ENCODE measurements at places on chromosomes 12 and 14.

DNA sequence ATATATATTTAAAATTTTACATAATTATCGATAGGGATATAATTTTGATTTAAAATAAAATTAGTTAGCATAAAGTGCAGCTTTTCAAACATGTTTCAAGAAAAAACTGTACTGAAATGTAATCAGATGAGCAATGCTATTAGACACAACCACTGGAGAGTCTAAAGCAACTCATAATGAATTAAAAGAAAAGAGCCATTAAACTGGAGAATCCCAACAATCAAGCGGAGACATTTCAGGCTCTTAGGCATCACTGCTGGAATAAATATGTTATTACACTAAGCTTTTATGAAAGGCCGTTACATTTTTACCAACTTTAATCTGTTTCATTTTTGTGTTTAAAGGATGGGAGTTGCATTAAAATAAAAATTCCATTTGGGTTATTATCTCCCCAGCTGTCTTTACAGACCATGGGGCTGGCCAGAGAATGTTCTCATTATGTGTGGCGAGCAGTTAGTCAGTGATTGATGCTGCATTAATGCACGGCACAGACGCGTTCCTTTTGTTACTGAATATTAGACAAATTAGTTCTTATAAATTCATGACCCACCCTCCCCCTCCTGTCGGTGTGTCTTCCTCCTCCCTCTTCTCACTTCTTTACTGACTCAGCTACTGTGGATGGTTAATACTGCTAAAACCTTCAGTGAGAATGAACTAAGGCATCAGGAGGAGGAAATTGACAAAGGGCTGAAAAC is 156.8 kb downstream of the PDZRN4 start:
- DNase-seq = no peak

- DNase-seq = no peak
Observed at GRCh38 chr12:120991965-120992364, 13.6 kb downstream of the HNF1A start.

DNA sequence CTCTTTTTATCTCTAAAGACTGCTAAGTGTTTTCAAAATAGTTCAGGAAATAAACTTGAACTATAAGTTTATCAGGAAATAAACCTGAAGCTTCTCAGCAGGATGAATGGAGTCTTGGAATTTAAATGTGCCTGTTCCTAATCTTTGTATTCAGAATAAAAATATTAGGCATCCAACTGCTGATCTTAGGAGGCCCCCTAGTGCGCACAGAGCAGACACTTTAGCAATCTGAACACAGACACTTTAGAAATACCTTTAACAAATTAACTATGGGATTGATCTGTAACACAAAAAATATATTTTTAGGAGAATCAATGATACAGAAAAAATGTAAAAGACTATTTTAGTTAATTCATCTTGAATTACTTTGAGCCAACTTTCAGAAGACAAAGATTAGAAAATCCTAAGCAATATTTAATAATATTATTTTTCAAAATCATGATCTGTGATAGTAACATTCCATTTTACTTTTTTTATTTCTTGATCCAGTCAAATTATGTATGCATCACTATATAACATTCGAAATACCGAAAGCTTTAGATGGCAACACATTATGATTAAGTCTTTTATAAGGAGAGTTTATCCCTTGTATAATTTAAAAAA is 80.9 kb downstream of the SLC41A2 start:
- DNase-seq = peak; percentile 12

- DNase-seq = no peak
Observed at GRCh38 chr12:85573635-85574214, 262.5 kb downstream of the RASSF9 start.

DNA sequence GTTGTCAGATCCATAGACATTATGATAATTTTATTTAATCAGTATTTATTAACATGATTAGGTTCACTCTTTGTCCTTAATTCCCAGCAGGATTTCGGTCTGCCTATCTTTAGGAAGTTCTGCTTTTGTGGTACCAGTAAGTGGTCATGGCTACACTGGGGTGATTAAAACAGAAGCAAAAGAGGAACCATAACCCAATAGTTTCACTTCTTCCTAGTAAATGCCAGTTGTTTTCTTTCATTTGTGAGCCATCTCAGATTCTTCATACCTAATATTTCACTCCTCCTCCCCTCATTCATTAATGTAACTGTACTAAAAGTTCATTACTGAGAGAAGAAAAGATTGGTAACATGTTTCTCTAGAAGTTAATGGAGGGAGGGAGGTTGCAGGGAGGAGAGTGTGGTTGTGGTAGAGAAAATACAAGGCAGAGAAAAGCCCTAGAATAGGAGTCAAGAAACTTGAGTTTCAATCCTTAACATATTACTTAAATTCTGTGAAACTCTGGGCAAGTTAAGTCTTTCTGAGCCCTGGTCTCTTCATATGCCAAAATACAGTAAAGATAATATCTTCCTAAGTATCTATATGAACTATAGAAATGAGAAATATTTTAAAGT is 101.2 kb downstream of the PEBP1 start:
- no peak for DNase-seq

- DNase-seq = no peak
Observed at GRCh38 chr14:90727082-90727481, 89.1 kb downstream of the TTC7B start.

GRCh38 chr12:131947482-131948027 is 2.2 kb upstream of the EP400 start:
- DNase-seq = no peak

- no peak for DNase-seq
Observed at GRCh38 chr12:25155022-25155576, 39.9 kb downstream of the DNAI7 start.

DNA sequence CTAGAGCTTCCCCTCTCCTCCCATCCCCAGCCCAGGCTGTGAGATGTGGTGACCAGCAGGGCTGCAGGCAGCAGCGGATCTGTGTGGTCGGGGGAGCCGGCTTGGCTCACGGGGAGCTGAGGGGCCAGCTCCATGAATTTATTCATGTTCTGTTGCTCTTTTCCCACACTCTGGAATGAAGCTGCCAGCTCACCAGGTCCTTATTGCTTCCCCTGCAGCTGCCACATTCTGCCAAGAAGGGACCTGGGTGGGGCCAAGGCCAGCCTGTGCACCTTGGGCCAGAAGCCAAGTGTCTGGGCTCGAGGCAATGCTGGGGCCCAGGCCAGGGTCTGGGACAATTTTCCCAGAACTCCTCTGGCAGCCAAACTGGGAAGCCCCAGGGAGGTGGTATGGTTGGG is 2.5 kb upstream of the C1QL4 start:
- no peak for DNase-seq

GRCh38 chr12:34198924-34199323 is 176.6 kb downstream of the ALG10 start:
- DNase-seq = no peak
